ENCODE measurements at places on chromosomes 12 and 14.

DNA sequence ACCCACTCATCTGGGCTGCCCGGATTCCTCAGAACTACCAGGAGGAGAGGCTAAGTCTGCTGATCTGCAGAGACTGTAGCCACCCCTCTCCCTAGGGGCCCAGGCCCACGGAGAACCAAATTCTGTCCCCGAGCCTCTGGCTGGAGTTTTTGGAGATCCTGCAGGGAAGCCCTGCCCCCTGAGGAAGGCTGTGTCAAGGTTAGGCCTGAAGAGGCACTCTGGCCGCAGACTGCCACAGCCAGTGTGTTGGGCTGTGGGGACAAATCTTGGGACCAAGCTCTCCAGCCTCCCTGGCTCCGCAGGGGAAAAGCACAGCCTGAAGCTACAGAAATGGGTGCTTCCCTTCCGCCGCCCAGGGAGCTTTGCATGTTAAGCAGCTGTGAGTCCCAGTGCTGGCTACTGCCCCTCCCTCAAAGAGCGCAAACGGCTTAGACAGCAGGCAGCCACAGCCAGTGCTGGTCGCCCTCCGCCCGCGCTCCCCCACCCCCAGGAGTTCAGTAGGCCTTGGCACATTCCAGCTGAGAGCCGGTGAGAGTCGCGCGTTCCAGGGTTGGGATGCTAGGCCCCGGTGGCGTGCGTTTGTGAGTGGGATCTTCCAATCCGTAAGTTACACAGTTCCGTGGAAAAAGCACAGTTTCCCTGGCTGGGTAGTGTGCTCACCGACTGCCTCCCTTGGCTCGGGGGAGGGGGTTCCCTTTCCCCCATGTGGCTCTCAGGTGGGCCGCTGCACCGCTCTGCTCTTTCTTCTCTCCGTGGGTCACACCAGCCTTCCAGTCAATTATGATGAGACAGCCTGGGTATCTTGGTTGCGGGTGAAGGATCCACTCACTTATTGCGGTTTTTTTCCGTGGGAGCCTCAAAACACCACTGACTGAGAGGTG, 13.2 kb downstream of the CLEC4E start:
- DNase-seq: no peak

GRCh38 chr14:66709291-66709690, 201.3 kb downstream of the GPHN start:
- DNase-seq: no peak

GRCh38 chr12:124236625-124237031, 58.3 kb upstream of the RFLNA start:
- DNase-seq: no peak

- DNase-seq: no peak
Observed at GRCh38 chr14:72745546-72745945, 148.4 kb downstream of the DPF3 start.

DNA sequence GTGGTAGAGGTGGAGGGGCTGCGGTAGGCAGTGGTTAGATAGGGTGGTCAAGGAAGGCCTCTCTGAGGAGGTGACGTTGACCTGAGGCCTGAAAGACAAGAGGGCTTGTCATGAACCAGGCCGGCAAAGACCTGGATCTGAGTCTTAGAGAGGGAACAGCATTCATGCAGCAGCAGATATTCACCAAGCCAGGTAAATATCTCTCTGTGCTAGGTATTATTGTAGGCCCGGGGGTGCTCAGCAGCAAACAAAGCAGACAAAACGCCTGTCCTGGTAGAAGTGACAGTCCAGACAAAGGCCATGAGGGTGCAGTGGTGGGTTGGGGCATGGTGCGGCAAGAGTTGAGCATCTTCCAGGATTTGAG, 117.6 kb downstream of the PTPN11 start:
- DNase-seq: no peak

GRCh38 chr12:75579552-75579951, 68.1 kb upstream of the KRR1 start:
- no peak for DNase-seq

DNA sequence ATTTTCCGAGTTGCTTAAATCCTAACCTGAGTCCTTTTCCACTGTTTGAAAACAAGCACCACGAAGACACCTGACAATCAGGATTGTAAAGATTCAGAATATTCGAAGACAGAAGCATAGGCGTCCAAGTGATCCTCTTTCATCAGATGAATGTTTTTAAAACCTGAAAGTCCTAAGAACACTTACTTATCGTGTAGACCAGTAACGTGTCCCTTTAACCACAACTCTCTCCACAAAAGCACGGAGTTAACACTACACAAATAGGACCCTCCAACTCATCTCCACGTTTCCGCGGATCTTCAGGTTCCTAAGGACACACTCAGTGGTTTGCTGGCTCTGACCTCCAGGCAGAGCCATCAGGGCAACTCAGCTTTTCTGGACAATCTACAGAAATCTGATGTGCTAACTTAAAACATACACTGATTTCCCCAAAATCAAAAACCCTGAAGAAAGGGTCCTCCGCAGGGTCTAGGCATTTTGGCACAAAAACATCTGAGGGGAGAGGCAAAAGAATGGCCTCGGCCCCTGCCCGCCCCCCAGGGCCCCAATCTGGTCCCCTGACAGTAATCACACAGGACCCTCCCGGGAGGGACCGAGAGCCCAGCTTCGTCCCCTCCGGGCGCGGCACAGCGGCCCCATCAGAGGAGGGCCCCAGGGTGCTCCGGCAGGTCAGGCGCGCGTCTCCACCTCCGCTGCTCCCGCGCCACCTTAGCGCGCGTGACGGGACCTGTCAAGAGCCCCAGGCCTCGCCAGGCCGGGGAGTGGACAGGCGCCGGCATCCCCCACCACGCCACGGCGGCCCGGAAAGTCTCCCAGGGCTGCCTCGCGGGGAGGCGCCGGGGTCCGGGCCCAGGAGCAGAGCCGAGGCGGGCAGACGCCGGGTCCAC, 925 bp downstream of the DICER1 start:
- peak; percentile 28 for DNase-seq

- peak; percentile 22 for DNase-seq
Observed at GRCh38 chr12:116236148-116236731, 41.3 kb downstream of the MED13L start.

- no peak for DNase-seq
Observed at GRCh38 chr14:69268763-69269162, 8.8 kb downstream of the GALNT16 start.

GRCh38 chr14:71960494-71961353, 28.5 kb downstream of the RGS6 start:
- DNase-seq: peak; percentile 36

DNA sequence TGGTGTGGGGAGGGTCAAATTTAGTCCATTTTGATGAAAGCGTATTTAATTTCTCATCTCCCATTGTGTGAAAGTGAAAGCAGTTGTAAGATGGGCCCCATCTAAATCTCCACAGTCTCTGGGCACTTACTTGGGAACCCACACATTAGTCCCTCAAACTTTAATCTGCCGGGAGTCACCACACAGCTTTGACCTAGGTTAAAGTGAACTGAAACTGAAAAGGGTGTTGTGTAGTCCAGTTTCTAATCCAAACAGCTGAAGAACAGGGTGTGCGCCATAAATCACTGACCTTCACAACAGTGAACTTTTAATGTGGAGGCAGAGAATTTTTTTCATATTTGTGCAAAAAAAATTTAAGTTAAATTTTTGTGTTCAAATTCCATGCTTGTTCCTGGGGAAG, 48.4 kb upstream of the PTPRO start:
- no peak for DNase-seq

DNA sequence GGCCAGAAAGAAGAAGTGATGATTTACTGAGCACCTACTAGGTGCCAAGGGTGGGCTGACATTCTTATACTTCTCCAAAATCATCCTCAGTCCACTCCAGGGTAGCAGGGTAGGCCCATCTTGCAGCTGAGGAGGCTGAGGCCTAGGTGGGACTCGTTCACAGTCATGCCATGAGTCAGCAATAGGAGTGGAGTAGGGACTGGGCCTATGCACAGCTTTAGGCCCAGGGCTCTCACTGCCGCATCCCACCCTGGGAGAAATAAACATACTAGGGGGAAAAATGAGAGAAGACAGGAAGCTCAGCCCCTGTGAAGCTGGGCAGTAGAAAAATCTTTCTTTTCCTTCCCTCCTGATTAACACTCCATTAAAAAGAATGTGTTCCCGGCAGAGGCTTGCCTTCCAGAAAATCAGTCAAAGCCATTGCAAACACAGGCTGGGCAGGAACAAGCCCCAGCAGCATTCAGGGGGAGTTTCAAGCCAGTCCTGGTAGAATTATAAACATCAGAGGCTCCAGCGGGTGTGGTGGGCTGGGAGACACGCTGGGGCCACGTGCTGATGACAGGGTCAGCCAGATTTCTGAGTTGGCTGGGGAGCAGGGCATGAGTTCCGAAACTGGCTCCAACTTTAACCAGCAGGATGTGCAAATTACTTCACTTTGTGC, 1.8 kb downstream of the HSPB8 start:
- DNase-seq: no peak

- DNase-seq: no peak
Observed at GRCh38 chr14:29465095-29465494, 462.6 kb downstream of the PRKD1 start.

GRCh38 chr12:124497039-124497438, 70.4 kb downstream of the NCOR2 start:
- DNase-seq: no peak

GRCh38 chr12:117152793-117153775, 37.2 kb downstream of the FBXO21 start:
- DNase-seq: no peak

GRCh38 chr14:70908935-70909641, 1.8 kb downstream of the PCNX1 start:
- no peak for DNase-seq

DNA sequence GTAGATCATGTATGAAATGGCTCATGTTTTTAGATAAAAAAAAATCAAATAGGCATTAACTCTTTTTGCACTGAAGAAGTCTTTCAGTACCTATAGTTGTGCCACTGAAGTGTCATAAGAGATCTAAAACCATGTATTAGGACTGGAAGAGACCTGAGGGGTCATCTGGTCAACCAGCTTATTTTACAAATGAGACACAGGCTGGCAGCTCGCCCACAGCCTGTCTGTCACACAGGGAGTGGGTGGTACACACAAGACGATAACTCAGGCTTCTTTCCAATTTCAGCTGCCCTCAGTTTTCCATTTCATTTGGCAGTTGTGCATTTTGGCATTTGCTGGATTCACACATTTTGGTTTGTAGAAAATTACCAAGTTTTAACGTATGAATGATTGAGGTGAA, 34.7 kb downstream of the C12orf75 start:
- DNase-seq: no peak

- DNase-seq: no peak
Observed at GRCh38 chr12:88334271-88334670, 192.2 kb downstream of the TMTC3 start.
